Activated CD8-positive, alpha-beta T cell treated with anti-CD3 and anti-CD28 coated beads, Interleukin-2, amount 10 ng/mL, durations not matched to agents 7 days and 5 days (primary cell): ENCODE measurements at places on chromosomes 1 and 21.
A peak's percentile ranks its signal among the peaks of the same experiment; 100 is the strongest.

DNA sequence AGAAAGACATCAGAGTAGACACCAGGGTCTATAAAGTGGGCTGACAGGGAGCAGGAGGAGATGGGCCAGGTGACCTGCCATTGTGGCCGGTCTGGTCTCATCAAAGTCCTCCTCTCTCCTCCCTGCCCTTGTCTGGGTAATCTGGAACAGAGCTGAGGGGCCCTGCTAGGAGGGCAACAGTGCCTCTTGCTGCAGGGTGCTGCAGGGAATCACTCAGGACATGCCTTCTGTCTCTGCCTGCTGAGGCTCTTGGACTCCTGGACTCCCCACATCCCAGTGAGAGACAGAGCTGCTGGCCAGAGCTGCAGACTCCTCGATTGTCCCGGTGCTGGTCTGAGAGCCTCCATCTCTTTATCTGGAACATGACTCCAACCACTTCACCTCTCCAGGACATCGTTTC lies 366.1 kb upstream of the DUSP10 start:
- DNase-seq = no peak

- no peak for DNase-seq
These were observed 555.8 kb downstream of the DPYD start for GRCh38 chr1:97365026-97365425.

GRCh38 chr1:1760345-1760650 lies 18.0 kb downstream of the NADK start:
- no peak for DNase-seq

DNA sequence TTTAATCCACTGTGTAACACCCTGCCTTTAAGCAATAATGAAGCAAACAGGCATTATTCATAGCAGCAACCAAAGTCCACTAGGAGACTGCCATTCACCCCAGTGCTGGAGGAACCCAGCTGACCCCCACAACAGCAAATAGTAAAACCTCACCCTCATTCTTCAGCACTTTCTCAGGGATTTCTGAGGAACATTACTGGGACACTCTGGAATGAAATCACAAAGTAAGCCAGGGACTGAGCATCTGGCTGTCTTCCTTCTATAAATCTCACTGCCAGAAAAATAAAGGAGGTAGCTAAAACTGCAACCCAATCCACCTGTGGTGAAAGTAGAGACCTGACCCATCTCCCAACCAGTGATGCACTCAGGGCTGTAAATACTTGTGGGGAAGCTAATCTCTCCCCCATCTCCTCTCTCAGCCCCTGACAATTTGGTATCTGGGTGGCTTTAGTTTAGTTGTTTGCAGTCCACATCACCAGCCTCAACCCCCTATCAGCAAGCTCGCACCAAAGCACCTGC lies 47.1 kb downstream of the COL6A1 start:
- DNase-seq = no peak

DNA sequence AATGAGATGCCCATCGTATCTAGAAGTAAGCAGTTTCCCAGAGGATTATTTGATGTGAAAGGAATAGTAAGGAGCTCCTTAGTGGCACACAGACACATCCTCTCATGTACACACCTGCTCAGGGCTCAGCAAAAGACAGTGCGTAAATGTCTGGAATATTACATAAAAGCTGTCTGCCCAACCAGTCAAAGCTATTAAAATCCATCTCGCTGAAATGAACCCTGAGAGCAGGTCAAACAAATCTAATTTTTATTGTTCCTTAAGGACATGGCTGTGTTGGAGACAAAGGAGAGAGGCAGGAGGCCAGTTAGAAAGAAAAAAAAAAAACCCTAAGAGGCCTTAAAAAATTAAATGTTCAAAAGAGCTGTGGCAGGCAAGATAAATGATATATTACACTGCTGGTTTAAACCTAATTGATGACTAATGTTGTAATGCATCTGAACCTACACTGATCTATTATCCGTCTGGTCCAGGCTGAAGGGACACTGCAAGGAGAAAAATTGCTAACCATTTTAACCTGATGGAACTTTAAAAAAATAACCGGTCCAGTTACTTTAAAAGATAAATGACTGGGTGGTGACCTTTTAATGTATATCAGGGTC lies 58.5 kb upstream of the FGGY start:
- no peak for DNase-seq

GRCh38 chr1:75677443-75677842 lies 47.1 kb upstream of the ACADM start:
- no peak for DNase-seq

GRCh38 chr1:17451731-17452130 lies 12.3 kb upstream of the RCC2 start:
- no peak for DNase-seq

DNA sequence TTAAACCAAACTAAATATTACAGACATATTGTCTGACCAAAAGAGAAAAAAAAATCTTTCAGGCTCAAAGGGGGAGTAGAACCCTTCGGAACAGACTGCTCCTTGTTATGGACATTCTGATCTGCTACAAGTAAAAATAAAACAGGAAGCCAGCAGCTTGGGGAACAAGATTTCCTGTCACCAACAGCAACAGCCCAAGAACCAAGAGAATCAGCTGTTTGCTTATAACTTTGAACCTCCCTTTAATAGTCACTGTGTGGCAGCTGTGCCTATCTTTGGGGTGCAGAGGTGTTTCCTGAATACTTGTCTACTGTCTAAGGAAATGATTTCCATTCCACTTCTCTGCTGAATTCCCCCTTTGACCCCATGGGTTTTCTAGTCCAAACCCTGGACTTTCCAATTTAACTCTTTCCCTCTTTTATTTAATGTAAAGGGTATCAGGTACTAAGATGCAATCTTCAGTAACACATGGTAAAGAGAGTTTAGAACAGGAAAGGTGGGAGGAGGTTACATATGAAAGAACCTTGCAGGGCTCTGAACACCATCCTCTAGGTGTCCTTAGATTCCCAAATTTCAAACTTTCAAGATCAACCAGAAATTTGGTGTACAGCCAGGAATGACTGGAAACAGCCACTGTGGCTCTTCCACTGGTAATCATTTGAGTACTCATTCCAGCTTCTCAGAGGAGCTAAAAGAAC lies 38.6 kb downstream of the GPR3 start:
- DNase-seq = peak; percentile 44
